SIG-M5 (cell line): ENCODE measurements at places on chromosomes 12 and 14.

- DNase-seq: no peak
Measured at GRCh38 chr12:27271206-27271605, 27.1 kb downstream of the STK38L start.

- peak; percentile 45 for DNase-seq
Measured at GRCh38 chr12:76020731-76021672, 10.6 kb downstream of the PHLDA1 start.

DNA sequence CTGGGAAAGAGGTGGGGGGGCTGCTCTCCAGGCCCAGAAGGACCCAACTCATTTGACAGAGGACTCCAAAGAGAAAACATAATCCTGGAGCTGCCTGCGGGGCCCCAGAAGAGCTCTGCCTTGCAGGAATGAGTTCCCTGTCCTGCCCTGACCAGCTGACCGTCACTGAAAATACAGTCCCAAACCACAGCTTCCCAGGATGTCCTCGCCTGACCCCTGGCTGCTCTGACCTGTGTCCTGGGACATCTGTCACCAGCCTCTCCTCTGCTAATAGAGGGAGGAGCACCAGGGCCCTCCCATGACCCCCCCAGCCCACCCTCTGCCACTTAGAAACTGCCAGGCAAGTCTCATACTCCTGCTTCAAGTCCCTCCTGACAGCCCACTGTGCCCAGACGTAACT, 9.8 kb downstream of the FIGNL2 start:
- DNase-seq: no peak

- DNase-seq: no peak
Measured at GRCh38 chr12:106280106-106280505, 22.4 kb upstream of the TCP11L2 start.

- DNase-seq: no peak
Measured at GRCh38 chr12:46388427-46389021, 16.0 kb upstream of the SLC38A2 start.
